ENCODE measurements at places on chromosomes 4 and X. TPM values are rescaled to one million over a fixed set of nuclear protein-coding genes. Genes with fewer than 3 reads are reported as not detected.

GRCh38 chr4:76607266-76607799 lies 172.3 kb downstream of the SHROOM3 start:
- DNase-seq: peak; percentile 52

DNA sequence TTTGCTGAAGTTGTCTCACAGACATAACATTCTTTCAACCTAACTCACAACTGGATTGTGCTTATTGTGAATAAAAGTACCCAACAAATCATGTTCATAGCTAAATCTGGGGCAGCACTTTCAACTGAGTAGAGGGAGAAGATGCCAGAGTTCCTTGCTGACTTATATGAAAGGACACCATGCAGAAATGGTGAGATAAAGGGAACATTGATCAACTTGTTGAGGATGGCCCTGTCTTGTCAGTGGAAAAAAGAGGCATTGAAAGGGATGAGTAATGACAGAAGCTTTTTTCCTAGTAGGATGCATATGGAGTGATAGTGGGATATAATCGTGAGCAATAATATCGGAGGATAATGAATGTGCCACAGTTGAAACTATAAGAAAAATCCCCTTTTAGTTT lies 221.7 kb downstream of the ARHGAP24 start:
- DNase-seq: peak; percentile 9

- no peak for DNase-seq
These were observed 50.2 kb upstream of the PDE5A start for GRCh38 chr4:119678761-119679160.

- no peak for DNase-seq
These were observed 6.1 kb upstream of the MSX1 start for GRCh38 chr4:4853371-4853823.

DNA sequence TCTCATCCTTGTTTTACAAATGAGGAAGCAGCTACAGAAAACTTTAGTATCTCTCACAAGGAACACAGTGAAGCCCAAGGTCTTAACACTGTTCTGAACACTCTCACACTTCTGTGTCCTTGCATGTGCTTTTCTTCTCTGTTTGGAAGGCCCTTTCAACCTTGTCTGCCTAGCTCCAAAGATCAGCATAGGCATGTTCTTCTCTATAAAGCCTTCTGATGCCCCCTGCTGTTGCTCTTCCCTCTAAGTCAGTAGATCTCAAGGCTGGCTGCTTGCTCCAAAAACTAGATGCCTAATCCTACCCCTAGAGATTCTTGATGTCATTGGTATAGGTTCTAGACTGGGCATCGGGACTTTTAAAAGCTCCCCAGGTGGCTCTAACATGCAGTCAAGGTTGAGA lies 5.9 kb downstream of the APOO start:
- DNase-seq: peak; percentile 84

GRCh38 chr4:133152831-133153481 lies 3.9 kb downstream of the PCDH10 start:
- no peak for DNase-seq

DNA sequence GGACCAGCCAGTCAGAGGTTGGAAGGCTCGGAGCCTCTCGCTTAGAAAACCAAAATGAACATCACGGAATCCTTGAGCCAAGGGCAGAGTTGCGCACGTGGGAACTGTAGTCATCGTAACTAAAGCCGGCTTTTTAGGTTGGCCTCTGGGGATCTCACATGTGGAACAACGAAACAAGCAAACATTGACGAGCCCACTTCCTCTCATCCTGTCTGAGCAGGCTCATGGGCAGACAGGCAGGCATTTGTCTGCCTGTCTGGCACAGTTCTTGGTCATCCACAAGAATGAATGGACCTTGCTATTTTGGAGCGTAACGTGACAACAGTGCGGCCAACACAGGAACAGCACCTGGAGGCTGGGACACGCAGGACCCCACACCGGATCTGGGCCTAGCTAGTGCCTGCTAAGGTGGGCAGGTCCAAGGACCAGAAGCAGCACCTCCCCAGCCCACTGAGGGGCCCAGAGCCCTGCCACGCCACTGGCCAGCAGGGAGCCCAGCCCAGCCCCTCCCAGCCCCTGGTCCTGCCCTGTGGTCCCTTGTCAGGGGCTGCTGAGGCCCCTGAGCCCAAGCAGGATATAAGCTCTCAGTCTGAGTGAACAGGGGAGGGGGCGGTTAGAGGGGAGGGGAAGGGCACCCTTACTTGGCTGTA lies 9.2 kb upstream of the TREX2 start:
- no peak for DNase-seq

DNA sequence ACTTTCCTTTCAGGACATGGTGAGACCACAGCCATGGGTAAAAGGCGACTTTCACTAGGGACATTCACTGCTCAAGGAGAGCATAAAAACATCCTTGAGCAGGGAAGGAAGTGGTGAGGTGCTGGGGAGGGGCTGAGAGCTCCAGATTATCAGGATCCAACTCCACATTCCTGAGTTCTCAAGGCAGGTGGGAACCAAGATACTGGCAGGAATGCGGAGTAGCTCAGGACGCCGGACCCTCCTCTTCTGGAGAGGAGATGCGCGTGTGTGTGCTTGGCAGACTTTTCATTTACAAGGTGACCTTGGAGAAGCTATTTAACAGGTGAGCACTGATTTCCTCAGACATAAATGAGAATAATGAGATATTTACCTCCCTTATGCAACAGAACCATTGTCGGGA lies 41.3 kb upstream of the TXK start:
- no peak for DNase-seq

DNA sequence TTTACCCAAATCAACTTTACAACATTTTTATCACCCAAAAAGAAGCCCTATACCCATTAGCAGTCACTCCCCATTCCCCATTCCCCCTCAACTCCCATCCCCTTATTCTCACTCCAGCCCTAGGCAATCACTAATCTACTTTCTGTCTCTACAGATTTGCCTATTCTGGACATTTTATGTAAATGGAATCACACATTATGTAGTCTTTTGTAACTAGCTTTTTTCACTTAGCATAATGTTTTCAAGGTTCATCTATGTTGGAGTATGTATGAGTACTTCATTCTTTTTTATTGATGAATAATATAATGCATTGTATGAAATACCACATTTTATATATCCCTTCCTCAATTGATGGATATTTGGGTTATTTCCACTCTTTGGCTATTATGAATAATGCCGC lies 36.1 kb upstream of the HERC5 start:
- DNase-seq: no peak

DNA sequence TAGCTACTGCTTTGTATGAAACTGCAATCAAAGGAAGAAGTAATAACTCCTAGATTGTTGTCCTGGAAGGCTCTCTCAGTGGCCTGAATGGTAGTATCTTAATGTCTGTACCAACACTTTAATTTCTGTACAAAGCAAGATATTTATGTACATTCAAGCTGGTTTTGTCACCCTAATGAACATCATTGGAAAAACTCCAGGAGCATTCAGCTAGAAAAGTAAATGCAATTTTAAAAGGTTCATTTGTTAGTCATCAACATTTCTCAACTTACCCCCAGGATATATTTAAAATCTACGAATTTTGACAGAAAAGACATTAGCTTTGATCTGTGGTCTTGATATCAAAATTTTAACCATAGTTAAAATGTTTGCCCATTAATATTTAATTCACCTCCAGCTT lies 80.0 kb upstream of the FGF13 start:
- no peak for DNase-seq

DNA sequence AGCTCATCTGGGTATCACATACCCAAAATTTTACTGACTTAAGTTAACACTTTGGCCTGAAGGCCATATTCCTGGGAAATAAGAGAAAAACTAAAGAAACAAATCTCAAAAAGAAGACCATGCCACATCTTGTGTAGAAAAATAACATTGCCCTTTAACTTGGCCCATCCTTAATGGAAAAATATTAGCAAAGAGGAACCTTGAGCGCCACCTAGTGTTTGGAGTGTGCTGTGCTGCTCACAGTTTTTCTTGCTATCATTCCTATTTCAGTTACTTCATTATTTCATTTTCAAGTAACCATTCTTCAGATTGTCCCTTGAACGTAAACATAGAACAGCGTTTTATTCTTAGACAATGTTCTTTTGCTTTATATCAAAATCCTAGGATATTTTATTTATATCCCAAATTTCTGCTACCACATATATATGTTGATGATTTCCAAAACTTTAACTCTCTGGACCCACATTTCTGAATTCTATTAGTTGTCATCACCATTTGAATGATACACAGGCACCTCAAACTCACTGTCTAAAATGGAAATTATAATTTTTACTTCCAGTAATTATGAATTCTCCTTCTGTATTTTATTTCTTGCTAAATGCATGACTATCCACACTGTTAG lies 999.0 kb upstream of the ADGRL3 start:
- DNase-seq: peak; percentile 16

DNA sequence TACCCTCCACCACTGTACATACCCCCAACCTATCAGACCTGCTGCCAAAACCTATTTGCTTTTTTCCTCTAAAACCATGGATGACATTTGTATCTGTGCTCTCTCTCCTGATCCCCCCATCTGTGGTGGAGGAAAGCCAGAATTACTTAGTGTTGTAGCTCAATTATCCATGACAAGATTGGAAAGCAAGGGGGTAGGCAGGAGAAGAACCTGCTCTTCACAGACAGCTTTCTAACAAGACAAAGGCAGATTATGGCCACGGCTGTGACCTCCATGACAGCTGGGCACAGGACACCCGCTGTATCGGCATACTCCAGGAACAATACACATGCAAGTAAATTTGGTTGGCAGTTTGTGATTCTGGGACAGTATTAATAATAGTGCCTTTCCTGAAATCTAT lies 186.7 kb downstream of the ENOX2 start:
- no peak for DNase-seq

DNA sequence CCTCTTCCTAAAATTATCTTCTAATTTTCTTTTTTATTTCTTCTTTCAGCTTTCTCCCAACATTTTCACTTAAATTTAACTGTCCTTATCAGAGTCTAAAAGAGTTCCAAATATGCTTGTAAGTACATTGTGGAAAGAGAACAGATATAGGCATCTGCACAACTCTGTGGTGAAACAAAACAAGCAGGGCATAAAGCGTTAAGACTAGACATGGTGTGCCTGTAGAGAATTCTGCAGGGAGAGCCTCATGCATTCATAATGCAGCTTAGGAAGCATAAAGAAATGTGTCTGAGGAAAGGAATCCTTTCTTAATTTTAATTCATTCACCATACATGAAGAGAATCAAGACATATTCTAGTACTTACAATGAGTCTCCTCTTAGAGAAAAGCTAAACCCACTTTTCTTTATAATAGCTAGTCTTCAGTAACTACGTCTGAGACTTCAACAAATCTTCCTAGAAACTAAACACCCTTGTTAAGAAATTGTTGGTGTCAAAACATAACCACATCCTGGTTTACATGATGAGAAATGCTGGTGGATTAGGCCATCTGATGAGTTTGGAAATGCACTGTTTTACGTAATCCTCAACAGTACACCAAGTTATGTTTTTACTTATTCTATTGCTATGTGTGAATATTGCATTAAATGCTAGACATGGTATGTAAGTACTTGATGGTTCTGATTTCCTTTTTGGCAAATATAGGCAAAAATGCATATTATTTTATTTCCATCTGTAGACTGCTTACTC lies 307.8 kb upstream of the GIMD1 start:
- peak; percentile 7 for DNase-seq

DNA sequence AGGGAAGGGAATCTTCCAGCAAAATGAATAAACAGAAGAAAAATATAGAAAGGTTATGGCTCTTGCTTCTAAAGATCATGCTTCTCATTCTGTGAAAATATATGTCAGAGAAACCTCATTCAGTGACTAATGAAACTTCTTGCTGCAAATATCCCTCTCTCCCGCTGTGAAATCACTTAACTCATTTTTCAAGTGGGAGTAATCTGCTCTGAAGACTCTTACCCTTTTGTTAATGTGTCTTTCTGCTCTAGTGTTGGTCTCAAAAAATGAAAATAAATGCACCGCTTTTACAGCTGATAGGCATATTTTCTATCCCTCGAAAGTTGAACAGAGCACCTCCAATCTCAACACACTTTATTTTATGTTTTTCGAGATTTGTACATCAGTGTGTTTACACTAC lies 252.3 kb downstream of the NLGN4X start:
- DNase-seq: no peak

DNA sequence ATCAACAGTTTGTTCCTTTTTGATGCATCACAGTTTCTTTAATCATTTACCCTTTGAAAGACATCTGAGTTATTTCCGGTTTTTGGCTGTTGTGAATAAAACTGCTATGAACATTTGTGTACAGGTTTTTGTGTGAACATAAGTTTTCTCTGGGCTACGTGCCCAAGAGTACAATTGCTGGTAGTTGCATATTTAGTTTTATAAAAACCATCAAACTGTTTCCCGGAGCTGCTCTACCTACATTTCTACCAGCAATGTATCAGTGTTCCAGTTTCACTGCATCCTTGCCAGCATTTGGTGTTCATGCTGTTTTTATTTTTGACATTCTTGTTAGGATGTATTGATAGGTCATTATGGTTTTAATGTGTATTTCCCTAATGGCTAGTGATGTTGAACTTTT lies 17.3 kb downstream of the KDM6A start:
- DNase-seq: no peak

- DNase-seq: no peak
These were observed 36.2 kb upstream of the UGDH start for GRCh38 chr4:39563346-39563847.

DNA sequence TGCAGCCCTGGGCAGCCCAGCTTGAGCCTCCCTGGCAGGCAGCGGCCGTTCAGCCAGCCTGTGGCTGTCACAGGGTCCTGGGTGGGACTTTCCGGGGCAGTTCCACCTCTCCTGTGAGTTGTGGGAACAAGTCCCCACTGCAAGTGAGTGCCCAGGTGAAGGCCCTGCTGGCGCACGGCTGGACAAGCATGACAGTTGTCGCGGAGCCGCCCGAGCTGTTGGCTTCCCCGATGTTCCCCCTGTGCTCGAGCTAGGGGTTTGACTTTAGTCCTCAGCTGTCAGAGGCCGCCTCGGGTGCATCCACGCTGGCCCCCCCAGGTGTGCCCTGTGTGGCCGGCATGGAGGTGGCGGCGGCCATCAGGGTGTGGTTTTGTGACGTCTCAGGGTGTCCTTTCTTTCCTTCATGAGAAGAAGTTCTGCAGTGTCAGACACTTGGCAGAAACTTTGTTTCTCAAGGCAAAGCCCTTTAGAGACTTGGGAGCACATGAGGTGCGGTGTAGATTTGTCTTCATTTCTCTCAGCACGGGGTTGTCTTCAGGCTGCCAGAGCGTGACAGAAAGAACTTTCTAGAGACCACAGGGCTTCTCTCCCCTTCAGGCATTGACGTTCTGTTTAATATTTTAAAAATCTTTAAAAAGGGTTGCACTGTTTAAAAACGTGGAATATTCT lies 69.4 kb upstream of the HGFAC start:
- no peak for DNase-seq

DNA sequence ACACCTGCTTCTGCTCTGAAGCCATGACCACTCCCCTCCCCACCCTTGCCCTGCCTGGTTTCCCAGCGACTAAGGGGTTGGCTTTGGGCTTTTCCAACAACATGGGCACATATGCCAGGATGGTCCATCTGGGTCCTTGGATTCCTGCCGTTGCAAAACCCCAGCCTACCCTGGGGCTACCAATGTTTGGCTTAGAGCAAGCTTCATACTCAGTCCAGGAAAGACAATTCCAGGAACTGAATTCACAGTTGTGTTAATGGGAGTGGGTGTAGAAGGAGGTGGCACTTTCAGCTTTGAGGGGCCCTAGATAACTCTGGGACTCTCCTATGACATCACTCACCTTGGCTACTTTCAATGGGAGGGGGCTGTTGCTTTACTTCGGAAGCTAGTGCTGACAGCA lies 9.0 kb downstream of the FGFBP1 start:
- DNase-seq: no peak

- DNase-seq: no peak
These were observed 786.2 kb downstream of the RAB28 start for GRCh38 chr4:12697970-12698369.

Gene IL2
- total RNA-seq: not detected

Gene FAM53A
- total RNA-seq: 0.78 TPM

Gene MAPK10
- total RNA-seq: 14.5 TPM

Gene FATE1
- total RNA-seq: not detected

Gene SSX1
- total RNA-seq: 2.0 TPM

Gene DRD5
- not detected for total RNA-seq
